Astrocyte of the cerebellum (primary cell): ENCODE measurements at places on chromosomes 11 and 22.

DNA sequence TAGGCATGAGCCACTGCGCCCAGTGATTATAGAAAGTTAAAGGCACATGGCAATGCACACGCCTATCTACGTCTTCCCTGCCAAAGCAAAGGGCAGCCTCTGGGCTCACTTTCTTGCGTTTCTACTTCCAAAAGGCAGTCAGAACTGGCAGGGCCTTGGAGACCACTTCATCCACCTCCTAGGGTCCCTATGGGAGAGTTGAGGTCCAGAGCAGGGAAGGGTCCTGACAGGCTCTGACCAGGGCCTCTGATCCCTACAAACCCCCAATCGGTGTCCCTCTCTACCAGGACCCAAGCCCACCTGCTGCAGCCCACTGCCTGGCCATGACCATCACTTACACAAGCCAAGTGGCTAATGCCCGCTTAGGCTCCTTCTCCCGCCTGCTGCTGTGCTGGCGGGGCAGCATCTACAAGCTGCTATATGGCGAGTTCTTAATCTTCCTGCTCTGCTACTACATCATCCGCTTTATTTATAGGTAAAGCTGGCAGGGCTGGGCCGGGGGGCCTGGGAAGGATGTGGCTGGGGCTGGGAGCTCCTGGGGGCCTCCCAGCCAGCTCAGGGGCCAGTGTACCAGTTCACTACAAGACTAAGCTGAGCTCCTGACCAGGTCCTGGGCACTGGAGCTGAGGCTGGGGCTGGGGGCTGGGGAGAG lies 1.5 kb downstream of the BEST1 start:
- no peak for DNase-seq

GRCh38 chr11:67548555-67549110 lies 25.4 kb upstream of the CABP2 start:
- no peak for DNase-seq

DNA sequence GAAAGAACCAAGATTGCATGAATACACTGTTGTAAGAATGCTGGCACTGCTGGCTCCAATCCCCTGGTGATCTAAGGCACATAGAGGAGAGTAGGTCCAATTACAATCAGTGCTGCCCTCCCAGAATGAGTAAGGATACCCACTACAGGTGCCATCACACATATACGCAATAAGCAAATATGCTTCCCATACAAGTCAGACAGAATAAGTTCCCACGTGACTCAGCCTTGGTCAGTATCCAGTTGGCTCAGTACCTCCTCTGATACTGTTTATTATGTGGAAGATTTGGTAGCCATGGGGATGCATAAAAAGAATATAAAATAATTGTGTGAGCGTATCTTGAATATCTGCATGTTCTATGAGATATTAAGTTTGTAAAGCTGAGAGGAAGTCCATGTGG lies 8.9 kb upstream of the OR2D3 start:
- no peak for DNase-seq

DNA sequence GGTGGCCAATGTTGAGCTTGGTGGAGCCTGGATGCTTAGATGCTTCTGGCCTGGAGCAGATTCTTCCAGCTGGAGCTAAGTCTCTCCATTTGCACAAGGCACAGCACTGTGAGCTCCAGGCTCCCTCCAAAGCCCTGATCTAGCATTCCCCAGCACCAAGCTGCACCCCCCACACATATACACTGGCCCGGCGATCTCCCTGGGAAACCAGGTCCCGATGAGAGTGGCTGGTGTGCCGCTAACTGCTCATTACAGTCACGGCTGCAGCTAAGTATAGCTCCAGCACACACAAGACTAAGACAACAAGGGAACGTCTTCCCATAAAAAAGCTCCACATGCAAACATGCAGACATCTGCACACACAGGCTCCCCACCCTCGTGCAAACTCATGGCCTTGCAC lies 17.6 kb downstream of the KCNC1 start:
- no peak for DNase-seq

GRCh38 chr22:28600546-28601143 lies 79.0 kb downstream of the TTC28 start:
- DNase-seq, result peak; percentile 59

DNA sequence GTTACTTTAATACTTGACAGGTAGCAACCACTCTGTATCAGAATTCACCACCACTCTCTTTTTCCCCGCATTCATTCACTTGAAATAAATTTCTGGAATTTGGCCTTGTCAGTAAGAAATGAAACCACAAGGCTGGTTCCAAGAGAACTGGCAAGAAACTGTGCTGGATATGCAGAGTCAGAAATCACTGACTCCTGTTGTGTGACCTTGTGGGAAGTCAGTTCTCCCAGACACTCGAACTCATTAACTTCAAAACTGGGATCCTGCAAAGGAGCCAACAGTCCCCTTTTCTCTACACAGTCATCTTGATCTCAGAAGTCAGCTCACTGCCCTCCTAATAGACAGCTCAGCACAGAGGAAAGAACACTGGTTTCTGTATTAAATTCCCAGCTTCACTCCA lies 142.7 kb downstream of the LRRC4C start:
- peak; percentile 87 for DNase-seq

GRCh38 chr11:74279256-74279655 lies 32.2 kb downstream of the P4HA3 start:
- DNase-seq, result no peak

GRCh38 chr11:65433657-65434056 lies 11.1 kb downstream of the NEAT1 start:
- DNase-seq, result no peak

DNA sequence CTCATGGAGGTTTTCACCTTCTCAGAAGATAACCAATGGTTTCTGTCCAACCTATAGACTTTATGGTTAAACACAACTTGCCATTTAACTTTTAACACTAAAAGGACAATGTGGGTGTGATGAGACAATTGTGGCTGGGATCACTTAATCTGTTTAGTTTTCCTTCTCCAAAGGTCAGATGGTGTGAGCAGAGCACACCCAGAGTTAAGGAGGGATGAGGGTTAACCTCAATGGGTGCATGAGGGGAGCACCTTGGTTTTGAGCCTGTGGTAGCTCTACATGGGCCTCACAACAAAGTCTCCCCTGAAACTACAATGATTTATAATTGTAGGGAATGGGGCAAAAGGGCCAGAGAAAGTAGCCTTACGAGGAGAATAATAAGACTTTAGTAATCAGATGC lies 28.9 kb upstream of the CHRM4 start:
- no peak for DNase-seq
